SK-N-MC (cell line): ENCODE measurements at places on chromosomes 5 and 9.

DNA sequence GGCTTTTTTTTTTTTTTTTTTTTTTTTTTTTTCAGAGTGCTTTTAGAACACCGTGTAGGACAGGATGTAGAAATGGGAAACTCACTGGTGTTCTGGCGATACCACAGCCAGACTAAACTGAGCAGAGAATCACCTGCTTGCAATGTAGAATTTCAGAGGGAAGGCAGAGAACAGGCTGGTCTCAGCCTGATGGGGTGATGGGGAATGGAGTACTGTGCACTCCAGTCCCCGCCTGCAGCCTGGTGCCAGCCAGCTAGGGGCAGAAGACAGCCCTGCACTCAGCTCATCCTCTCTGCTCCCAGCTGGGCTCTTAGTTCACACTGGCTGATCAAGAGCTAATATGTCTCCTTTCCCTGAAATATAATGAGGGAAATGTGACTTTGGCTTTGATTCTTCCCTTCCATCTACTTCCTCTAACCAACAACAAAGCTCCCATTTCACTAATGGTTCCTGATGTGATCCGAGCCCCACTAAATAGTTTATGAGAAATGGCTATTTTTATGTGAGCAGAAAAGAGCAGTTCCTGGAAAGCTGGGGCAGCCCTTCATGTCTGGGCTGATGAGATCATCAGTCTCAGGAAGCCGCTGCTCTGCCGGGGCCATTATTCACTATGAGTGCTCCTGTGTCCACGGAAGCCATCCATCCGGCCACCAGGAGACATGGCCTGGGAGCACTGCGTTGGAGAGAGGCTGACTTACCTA lies 209.7 kb downstream of the GADD45G start:
- no peak for DNase-seq

- DNase-seq = no peak
These were observed 16.9 kb downstream of the CKMT2 start for GRCh38 chr5:81250004-81250403.

GRCh38 chr9:9791611-9792010 lies 821.2 kb downstream of the PTPRD start:
- DNase-seq = no peak

- DNase-seq = no peak
These were observed 13.9 kb downstream of the LHFPL2 start for GRCh38 chr5:78634634-78635033.

- no peak for DNase-seq
These were observed 169.6 kb downstream of the ADCY2 start for GRCh38 chr5:7565559-7565958.

GRCh38 chr9:121568343-121569265 lies 69.0 kb upstream of the GGTA1 start:
- DNase-seq = no peak

- no peak for DNase-seq
These were observed 244.9 kb upstream of the MVB12B start for GRCh38 chr9:126081746-126082145.

GRCh38 chr9:112911736-112912135 lies 21.1 kb upstream of the SLC46A2 start:
- DNase-seq = no peak

DNA sequence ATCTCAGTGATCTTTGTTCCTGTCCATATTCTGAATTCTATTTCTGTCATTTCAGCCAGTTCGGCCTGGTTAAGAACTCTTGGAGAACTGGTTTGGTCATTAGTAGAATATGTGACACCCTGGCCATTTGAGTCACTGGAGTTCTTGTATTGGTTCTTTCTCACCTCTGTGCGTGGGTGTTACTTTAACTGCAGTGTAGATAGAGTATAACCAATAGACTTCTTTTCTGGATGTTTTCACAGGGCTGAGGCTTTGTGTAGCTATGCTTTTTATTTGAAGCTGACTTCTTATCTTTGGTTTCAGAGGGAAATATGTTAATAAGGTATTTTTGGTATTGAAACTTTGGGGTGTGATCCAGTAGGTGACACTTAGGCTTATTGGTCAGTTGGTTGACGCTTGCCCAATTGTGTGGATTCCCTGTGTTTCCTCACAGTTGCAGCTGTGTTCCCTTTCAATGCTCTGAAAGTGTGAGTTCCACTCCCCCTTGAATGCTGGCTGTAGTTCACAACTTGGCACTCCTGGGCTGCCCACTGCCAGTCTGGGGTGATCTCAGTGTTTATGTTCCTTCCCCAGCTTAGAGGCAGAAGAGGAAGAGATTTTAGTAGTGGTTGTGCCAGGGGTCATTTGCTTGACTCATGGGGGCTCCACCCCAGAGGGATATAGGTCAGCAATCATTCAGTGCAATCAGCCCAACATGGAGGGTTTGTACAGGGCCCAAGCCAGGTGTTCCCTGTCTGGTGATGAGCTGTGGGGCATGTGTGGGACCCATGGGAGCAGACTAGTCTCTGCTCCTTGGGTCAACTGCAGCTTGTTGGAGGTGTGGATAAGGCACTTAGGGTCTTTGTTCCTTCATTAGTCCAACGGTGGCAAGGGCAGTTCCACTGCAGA lies 34.9 kb upstream of the TEK start:
- DNase-seq = no peak

DNA sequence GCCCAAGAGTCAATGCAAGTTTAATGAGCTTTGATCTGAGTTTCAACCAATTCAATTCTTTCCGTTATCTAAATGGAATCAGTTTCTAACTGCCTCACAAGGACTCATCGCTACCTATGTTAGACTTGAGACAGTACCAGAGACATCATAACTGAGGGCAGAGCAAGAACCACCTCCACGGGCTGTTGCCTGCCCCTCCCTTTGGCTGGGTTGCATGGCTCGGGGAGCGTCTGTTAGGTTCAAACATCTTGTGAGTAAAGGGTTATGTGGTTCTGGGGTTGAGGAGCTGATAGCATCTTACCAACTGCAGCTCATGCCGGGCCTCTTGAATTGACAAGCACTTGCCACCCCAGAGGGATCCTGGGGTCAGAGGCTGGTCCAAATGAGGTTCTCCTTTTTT lies 457.9 kb downstream of the ENC1 start:
- DNase-seq = no peak

GRCh38 chr9:93244101-93244500 lies 60.2 kb downstream of the WNK2 start:
- no peak for DNase-seq

- DNase-seq = no peak
These were observed 1775.7 kb upstream of the C9orf72 start for GRCh38 chr9:29348999-29349398.

GRCh38 chr9:128128836-128129590 lies 1.5 kb upstream of the PTGES2 start:
- no peak for DNase-seq

- DNase-seq = no peak
These were observed 79.7 kb upstream of the OSMR start for GRCh38 chr5:38766151-38766550.

DNA sequence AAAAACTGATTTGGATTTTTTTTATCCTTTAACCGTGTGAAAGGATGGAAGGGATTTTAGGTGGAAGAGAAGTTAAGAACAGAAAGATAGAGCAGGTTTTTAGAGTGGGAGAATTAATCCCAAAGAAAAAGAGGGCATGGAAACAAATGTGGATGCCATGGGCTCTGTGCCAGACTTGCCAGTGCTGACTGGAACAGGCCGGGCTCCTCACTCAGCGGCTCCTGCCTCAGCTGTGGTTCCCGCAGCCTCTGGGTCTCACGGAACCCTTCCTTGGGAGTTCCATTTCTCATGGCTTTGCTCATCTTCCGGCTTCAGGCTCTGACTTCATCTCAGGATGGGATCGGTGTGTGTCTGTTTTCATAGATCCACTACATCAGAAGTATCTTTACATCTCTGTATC lies 30.4 kb upstream of the SLC2A8 start:
- no peak for DNase-seq

GRCh38 chr9:113875459-113876150 lies 504 bp upstream of the ZNF618 start:
- no peak for DNase-seq

- DNase-seq = no peak
These were observed 7.1 kb downstream of the NFX1 start for GRCh38 chr9:33297432-33297831.

DNA sequence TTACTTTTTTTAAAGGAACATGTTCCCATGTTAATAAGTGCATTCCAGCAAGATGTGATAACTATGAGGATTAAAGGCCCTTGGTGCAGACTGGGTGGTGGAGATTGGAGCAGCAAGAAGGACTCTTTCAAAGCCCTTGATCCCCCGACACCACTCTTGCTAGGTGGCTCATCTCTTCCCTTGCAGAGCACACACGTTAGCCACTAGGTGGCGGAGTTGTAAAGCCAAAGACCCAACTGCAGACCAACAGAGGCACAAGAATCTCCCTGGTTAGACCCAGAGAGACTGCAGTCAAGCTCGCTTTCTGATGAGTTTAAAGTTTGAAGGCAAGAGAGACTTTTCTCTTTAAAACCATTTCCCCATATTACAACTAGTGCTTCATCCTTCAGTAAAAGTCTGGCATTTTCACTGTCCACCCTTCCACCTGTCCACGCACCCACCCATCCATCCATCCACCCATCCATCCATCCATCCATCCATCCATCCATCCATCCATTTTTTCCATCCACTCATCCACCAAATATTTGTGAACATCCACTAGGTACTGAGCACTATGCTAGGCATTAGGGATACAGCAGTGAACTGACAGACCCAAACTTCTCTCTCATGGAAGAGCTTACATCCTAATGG lies 226.9 kb downstream of the MSX2 start:
- peak; percentile 72 for DNase-seq

DNA sequence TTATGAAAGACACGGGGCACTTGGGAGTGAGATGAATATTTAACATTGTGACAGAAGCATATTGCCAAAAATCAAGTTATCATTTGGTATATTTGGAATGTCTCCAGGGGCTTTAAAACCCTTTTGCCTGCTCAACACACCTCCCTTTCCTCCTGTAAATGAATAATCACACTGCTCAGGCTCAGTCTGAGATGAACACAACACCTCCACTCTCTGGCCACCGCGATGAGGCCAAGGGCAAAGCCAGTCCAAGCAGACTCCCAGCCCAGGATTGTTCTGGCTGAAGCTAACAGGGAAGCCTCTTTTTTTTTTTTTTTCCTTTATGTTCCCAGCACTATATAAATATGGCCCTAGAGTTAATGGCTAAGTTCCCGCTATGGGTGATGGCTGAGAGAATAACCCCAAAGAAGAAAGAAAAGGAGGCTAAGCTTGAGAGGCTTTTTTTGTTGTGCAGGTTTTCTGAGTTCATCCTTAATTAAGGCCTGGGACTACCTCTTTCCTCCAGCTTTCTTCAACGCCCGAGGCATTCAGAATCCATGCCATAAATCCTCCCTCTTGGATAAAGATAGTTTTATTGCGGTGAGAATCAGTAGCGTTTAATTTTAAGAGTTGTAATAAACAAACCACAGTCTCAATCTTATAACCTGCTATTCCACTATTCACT lies 10.5 kb upstream of the ERAP1 start:
- no peak for DNase-seq

DNA sequence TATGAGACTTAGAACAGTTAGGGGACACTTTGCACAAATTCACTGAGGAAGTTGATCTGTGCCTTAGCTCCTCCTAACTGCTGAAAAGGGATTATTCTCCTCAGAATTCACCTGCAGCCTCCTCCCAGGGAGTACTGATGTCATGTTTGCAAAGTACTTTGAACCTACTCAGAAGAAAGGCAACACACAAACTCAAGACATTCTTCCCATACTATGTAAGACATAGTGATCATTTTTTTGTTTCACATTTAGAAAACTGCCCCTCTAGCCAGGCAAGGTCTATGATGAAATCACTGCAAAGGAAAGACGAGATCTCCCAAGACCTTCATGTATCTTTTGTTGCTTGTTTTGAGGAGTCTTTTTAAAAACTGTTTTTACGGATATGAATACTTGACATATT lies 10.6 kb upstream of the VLDLR start:
- no peak for DNase-seq

- DNase-seq = no peak
These were observed 113.2 kb downstream of the SLC25A46 start for GRCh38 chr5:110852053-110852452.

GRCh38 chr5:123717139-123717538 lies 205.2 kb downstream of the CSNK1G3 start:
- DNase-seq = no peak

GRCh38 chr5:127645300-127645726 lies 3.6 kb upstream of the CTXN3 start:
- DNase-seq = peak; percentile 8

DNA sequence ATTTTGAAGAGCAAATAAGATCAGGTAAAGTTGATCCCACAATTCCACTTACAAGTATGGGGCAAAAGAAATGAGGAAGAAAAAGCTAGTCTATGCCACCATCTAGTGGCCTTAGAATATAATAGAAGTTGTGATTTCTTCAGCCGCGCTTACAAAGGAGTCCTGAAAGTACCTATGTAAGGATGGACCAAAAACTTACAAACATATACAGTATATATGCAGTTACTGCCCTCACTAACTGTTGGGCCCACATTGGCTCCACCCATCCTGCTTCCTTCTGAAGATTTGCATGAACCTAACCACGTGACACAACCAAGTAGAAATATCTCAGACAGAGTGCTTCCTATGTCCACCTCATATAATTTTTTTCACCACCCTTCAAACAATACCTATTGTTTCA lies 11.7 kb upstream of the OR13D1 start:
- DNase-seq = peak; percentile 52

DNA sequence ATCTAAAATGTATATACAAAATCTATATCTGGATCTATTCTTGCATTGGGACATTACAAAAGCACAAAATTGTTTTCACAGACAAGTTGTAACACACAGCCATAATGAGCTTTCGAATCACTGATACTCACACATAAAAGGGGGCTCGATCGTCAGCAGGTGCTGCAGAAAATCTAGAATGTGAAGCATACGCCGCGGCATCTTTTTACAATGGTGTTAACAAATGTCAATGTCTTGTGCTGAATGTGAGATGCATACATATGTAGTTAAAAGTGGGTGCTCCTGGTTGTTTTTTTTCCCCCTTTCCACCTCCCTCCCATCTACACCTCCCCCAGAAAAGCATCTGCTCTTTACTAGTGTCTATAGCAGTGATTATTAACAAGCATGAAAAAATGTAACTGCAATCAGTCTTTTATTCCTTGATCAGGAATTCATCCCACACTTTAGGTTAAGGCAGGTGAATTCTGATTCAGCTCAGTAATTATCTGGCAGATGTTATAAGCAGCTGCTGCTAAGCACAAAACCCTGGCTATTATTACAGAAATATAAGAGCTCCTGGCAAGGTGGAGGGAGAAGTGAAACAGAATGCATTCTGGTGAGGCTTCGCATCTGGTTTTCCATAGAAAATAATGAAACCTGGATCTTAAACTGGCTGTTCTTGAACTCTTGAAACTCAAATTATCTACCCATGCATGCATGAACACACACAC lies 114.1 kb downstream of the MPDZ start:
- DNase-seq = no peak

DNA sequence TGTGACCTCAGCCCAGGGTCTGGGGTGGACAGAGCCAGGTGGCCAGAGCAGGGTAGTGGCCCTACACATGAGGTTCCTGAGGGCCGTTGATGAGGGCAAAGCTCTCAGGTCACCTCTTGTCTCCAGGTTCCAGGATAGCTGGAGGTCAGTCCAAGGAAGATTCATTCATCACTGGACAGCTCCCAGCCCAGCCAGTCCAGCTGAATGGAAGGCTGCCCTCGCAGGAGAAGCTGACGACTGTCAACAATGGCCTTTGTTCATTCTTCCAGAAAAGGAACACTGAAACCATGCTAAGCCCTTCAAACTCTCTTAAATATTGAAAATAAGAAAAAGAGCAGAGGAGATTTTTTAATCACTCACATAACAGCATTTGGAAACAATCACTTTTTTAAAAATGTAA lies 169.7 kb upstream of the TBCA start:
- no peak for DNase-seq

- no peak for DNase-seq
These were observed 383.5 kb downstream of the TLE4 start for GRCh38 chr9:79955300-79955699.
